ENCODE measurements at places on chromosomes 16 and 17.

- no peaks in the 10 kb centered on the region for H3K4me1 ChIP-seq
- no peak overlapping the region for H3K4me3 ChIP-seq
- H3K36me3 ChIP-seq = no peaks in the 10 kb centered on the region
- no peaks in the 10 kb centered on the region for H3K27me3 ChIP-seq
- no peak overlapping the region for H3K27ac ChIP-seq
- DNase-seq = no peak
These were observed 164.1 kb downstream of the SEC14L1 start for GRCh38 chr17:77304746-77305473.

GRCh38 chr16:66363211-66363777 is 3.2 kb upstream of the CDH5 start:
- H3K4me1 ChIP-seq = peaks cover 9% of the 10 kb centered on the region
- H3K4me3 ChIP-seq = no peak overlapping the region
- peaks cover 28% of the 10 kb centered on the region for H3K27me3 ChIP-seq
- no peak overlapping the region for H3K27ac ChIP-seq
- DNase-seq = no peak

GRCh38 chr16:7887316-7887715 is 554.7 kb downstream of the RBFOX1 start:
- H3K36me3 ChIP-seq = no peaks in the 10 kb centered on the region
- no peak for DNase-seq
- no peak overlapping the region for H3K27ac ChIP-seq
- H3K4me3 ChIP-seq = no peak overlapping the region
- no peaks in the 10 kb centered on the region for H3K4me1 ChIP-seq
- H3K27me3 ChIP-seq = no peaks in the 10 kb centered on the region

DNA sequence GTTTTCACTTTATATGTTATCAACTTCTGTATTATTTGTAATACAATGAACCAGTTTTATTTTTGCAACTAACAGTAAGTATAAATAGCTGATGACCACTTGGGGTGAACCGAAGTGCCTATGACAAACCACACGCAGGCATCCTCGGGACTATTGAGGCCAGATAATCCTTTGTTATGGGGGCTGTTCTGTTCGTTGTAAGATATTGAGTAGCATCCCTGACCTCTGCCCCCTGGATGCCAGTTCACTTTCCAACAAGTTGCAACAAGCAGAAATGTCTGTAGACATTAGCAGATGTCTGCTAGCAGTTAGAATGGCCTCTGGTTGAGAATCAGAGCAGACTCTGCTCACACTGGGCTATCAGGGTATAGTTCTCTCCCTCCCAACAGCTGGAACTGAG is 277.0 kb downstream of the WWOX start:
- H3K4me1 ChIP-seq = no peaks in the 10 kb centered on the region
- H3K4me3 ChIP-seq = no peak overlapping the region
- H3K36me3 ChIP-seq = no peaks in the 10 kb centered on the region

DNA sequence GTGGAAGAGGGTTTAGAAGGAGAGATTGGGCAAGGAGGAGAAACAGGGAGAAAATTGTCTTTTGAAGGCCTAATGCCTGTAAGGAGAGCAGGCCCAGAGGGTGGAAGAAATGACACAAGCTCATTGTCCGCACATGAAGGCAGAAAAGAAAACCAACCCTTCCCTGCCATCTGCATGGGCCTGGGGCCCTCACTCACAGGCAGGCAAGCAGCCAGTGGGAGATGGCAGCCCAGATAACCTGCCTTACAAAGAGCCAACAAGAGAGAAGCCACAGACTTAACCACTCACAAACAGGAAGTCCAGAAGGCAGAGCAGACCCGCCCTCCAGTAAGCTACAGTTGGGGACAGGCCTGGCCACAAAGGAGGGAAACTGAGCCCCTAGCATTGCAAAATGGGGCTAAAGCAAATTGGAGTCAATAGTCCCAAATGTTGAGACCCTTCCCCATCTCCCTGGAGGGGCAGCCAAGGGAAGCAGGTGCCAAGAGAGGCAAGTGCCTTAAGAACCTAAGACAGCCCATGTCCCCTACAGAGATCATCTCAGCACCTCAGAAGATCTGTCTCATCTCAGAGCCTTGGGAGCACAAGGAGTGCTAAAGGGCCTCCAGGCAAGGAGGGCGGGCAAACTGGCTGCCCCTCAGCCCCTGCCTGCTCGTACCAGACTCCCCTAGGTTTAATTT is 7.3 kb upstream of the TSPOAP1 start:
- no peaks in the 10 kb centered on the region for H3K27me3 ChIP-seq
- no peaks in the 10 kb centered on the region for H3K36me3 ChIP-seq
- DNase-seq = no peak

DNA sequence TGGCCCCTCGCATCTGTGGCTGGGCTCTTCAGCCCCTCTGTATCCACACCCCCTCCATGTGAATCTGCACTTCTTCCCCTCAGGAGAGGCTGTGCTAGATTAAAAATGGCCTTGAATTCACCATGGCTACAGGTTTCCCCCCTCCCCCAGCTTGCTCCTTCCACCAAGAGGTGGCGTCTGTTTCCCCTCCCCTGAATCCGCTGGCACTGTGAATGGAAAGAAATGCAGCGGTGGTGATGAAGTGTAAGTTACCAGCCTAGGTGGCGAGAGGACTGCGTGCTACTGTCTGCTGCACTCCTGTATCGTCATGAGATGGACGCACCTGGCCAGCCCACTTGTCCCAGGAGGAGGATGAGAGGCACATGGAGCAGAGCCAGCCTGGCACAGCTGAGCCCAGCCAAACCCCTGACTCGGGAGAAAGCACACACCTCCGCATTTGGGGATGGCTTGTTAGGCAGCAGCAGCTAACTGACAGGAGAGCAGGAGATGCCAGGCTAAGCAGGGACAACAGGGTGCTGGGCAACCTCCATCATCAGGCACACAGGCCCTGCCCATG is 26.2 kb downstream of the TNFRSF13B start:
- H3K4me3 ChIP-seq = no peak overlapping the region
- DNase-seq = no peak
- H3K4me1 ChIP-seq = no peaks in the 10 kb centered on the region
